ENCODE measurements at places on chromosomes 6 and 20.

GRCh38 chr6:46411456-46412197, 79.6 kb downstream of the RCAN2 start:
- no peak for DNase-seq

- DNase-seq, result no peak
These were observed 78.5 kb upstream of the ASF1A start for GRCh38 chr6:118815495-118815894.

DNA sequence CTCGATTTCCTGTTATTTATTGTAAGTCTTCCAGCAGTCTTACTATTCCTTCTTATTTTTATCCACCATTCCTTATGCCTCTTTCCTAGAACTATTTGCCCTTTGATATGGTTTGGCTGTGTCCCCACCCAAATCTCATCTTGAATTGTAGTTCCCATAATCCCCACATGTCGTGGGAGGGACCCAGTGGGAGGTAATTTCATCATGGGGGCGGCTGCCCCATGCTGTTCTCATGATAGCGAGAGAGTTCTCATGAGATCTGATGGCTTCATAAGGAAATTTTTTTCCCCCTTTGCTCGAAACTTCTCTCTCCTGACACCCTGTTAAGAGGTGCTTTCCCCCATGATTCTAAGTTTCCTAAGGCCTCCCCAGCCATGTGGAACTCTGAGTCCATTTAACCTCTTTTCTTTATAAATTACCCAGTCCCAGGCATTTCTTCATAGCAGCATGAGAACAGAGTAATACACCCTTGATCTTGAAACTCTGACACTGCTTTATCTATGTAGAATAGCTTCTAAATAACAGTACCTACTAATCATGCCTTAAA, 48.8 kb downstream of the PLN start:
- no peak for DNase-seq

DNA sequence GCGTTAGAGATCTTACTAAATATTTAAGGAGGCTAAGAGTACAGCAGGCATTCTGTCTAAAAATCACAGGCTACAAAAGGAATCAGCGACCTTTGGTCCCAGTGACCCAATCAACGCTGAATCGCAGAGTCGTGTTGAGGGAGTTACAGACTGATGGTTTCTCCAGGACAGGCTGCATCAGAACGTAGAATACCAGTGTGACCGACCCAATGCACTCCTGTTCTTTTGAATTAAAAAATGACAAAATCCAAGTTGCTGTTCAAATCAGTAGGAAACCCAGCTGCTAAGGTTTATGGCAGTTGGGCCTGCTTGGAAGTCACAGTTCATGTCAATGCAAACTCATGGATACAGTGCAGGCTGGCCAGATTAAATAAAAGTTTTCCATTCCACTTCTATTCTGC, 155.8 kb upstream of the AFDN start:
- no peak for DNase-seq

DNA sequence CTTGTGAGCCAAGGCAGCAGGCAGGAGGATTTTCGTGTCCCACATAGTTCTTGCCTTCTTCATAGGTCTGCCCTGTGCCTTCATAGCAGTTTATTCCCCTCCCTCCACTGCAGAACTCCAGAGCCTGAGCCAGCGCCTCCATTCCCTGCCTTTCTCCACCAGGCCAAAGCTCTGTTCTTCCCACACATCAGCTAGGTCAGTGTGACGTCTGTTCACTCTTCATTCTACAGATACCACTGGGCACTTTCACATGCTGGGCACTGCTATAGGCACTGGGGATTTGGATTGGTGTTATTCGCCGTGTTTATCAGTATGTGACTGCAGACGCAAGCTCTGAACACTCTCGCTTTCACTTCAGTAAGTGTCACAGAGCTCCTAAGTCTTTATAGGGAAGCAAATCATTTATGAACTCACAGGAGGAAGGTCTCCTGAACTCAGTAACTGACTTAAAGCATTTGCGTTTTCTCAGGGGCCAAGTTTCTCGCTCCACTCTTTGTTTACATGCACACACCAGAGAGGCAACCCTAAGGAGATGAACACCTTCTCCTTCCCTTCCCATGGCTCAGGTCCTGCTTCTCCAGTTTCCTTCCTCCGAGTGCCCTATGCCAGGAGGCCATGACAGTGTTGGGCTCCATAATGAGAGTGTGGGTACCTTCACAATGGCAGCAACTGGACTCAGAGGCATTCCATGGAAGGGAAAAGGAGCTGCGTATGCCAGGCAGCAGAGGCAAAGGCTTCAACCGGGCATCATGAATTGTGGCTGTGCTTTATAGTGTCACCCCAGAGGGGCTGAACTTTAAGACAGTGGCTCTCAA, 6.3 kb upstream of the APMAP start:
- no peak for DNase-seq

DNA sequence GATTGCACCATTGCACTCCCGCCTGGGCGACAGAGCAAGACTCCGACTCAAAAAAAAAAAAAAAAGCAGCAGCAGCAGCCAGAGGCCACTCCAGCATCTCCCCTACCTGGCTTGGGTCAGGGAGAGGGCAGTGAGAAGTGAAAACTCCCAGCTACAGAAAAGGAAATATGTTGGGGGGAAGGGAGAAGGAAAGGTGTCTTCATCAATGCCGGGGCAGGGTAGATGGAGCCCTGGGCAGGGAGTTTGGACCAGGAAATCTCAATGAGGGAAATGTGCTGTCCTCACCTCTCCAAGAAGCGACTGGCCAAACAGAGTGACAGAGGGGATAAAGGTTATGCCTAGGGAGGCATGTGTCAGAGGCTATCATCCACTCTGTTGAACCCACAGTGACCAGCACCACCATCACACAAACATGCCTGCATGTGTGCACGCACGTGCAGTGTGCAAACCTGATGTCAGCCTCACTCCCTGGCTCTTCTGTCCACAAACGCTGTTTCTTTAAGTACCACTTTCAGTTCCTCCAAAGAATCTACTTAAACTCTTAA, 887 bp upstream of the AIF1 start:
- no peak for DNase-seq
